ENCODE measurements at places on chromosomes 11 and 22. TPM values are rescaled to one million over a fixed set of nuclear protein-coding genes. Genes with fewer than 3 reads are reported as not detected.
A peak's percentile ranks its signal among the peaks of the same experiment; 100 is the strongest.

The H19 gene
- 13.5 TPM for total RNA-seq

- no peak for DNase-seq
These were observed 166.7 kb upstream of the SYN3 start for GRCh38 chr22:33224841-33225240.

The MOB2 gene
- 108 TPM for total RNA-seq

- peak; percentile 87 for DNase-seq
These were observed 8.1 kb downstream of the BCL9L start for GRCh38 chr11:118917481-118918127.

The BEST1 gene
- 1.8 TPM for total RNA-seq

All from mucosa of descending colon (tissue), 3 donors.